Progenitor cell of endocrine pancreas (in vitro differentiated cells): ENCODE measurements at places on chromosomes 12 and 14. TPM values are rescaled to one million over a fixed set of nuclear protein-coding genes. Genes with fewer than 3 reads are reported as not detected.

- no peak for DNase-seq
These were observed 114.6 kb upstream of the KRAS start for GRCh38 chr12:25365340-25365730.

The TSHR gene
- 0.24 TPM in 1 of 2 replicates, not detected in the other for total RNA-seq

The KRT6C gene
- total RNA-seq: not detected in 2 replicates

GRCh38 chr14:92850492-92850891 lies 56.4 kb downstream of the GOLGA5 start:
- DNase-seq: no peak
